Smooth muscle cell of bladder (primary cell): ENCODE measurements at places on chromosomes 5 and 9. TPM values are rescaled to one million over a fixed set of nuclear protein-coding genes. Genes with fewer than 3 reads are reported as not detected.

Gene HK3
- total RNA-seq = not detected in 2 replicates

Gene LMX1B
- not detected in 2 replicates for total RNA-seq

Gene CHSY3
- 7.7 and 14.1 TPM in 2 replicates for total RNA-seq

Gene PCDHB8
- total RNA-seq = 0.09 and 0.43 TPM in 2 replicates

Gene PAEP
- not detected in 2 replicates for total RNA-seq

Gene HDAC3
- 62.6 and 62.7 TPM in 2 replicates for total RNA-seq
